ENCODE measurements at places on chromosomes 6 and 20.

GRCh38 chr6:136706430-136706829 is 85.8 kb downstream of the MAP3K5 start:
- no peak for DNase-seq

DNA sequence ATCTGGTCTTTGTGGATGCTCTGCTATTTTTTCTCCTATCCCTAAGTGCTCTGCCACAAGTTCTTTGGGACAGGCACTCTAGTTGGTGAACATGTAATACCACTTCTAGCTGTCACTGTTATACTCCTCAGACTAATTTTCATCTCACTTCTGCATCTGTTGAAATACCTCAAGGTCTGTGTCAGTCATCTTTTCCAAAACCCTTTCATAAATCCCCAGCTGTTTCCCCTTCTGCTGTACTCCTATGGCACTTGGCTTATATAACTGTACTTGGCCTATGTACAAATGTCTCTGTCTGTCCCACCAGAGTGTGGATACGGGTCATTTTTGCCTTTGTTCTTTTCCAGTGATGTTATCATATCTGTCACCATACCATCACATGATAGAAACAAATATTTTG is 124.2 kb downstream of the FHL5 start:
- no peak for DNase-seq

DNA sequence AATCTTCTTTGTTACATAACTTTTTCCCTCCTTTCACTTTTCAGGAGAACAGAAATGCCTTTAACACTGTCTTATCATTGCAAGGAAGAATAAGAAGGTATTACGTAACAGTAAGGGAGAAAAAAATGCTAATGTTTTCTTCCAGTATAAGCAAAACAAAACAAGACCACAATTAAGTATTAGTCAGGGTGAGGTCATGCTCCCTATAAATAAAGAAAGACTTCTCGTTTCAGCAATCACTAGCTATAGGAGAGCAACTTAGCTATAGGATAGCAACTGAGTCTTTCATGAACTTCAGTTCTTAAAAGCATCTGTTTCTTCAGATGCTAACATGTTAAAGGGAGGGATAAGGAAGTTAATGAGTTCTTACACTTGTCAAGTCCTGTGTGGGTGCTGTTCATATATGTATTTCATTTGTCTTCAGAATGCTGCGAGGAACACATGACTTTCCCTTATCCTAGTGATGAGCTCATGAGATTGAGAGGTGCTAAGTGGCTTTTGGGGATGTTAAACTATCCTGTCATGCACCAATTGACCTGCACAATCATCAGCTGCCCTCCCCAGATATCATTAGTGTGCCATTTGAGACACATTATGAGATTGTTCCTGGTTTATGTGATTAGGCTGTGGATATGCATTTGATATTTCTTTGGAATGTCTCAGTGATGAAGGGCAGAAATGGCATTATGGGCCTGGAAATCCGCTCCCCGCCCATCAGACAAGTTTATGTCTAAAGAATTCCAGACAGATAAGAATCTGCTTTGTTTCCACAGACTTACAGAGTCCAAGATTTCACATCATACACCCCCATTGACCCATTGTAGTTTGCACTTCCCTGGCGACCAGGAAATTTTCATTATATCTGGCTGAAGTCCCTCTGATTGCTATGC is 37.5 kb downstream of the LAMA4 start:
- no peak for DNase-seq

DNA sequence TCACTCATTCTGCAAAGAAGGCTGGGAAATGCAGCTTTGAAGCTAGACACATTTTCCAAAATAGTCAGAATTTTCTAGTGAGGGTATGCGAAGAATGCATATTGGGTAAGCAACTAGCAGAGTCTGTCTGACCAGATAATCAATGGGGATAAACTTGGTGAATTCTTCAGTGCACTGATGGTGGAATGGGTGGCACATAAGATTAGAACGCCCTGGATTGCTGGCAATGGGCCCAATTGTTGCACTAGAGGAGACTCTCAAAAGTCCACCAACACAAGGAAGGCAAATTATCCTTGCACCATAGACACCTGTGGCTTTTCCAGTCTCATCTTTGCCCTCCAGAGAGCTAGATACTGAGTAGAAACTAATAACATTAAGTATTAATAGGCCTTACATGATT is 167.6 kb downstream of the PTPRT start:
- no peak for DNase-seq

GRCh38 chr20:9923648-9924047 is 84.8 kb upstream of the PAK5 start:
- DNase-seq: no peak

GRCh38 chr6:134449781-134450180 is 131.9 kb upstream of the SGK1 start:
- DNase-seq: no peak

- no peak for DNase-seq
Observed at GRCh38 chr20:56205346-56205745, 43.2 kb upstream of the MC3R start.

DNA sequence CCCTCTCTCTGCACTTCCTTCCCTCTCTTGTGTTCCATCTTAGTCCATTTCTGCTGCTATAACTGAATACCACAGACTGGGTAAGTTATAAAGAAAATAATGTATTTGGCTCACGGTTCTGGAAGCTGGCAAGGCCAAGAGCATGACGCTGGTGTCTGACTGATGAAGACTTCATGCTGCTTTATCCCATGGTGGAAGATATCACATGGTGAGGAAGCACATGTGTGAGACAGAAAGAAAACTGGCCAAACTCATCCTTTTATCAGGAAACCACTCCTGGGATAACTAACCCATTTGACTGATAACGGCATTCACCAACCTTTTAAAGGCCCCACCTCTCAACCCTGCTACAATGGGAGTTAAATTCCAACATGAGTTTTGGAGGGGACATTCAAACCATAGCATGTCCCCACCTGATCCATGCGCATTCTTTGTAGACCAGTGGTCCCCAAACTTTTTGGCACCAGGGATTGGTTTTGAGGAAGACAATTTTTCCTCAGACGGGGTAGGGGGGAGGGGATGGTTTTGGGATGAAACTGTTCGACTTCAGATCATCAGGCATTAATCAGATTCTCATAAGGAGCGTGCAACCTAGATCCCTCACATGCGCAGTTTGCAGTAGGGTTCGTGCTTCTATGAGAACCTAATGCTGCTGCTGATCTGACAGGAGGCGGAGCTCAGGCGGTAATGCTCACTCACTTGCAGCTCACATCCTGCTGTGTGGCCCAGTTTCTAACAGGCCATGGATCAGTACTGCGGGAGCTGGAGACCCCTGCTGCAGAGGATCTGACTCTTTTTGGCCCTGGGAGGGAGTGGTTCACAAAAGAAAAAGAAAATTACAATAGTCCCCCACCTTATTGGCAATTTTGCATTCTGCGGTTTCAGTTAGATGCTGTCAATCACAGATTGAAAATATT is 71.7 kb upstream of the RNF24 start:
- DNase-seq: no peak

DNA sequence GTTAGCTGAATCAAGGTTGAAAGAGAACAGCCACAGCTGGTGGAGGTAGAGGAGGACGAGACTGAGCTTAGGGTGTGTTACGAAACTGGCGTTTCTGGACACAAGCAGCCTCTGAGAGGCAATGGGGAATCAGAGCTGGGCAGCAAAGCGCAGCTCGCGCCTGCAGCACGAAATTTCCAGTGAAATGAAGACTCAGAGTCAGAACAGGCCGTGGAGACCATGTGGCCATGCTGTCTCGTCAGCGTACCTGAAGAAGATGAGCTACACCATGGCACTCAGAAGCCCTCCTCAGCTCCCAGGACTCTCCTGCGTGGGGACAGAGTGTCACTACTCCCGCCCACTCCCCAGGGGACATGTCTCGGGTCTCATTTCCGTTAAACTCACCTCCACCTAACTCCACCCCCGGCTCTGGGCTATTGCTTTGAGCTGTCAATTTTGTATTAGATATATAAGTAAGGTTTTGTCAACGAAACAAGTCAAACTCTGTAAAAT is 256.9 kb downstream of the ERMARD start:
- DNase-seq: no peak

DNA sequence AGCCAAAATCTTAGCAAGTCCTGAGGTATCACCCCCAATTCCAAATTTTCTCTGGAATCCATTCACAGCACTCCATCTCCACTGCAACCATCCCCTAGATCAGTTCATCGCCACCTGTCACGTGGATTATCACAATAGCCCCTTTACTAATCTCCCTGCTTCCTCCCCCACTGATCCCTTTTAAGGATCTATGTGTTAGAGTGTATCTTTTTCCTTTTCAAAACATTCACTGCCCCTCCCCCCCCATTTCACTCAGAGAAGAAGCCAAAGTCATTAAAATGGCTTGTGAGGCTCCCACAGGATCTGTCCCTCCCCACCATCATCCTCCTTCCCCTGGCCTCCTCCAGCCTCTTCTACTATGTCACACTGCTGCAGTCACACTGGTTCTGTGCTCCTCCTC is 18.4 kb upstream of the SPAG4 start:
- DNase-seq: no peak

GRCh38 chr6:4402477-4402976 is 267.2 kb upstream of the ECI2 start:
- no peak for DNase-seq

- no peak for DNase-seq
Observed at GRCh38 chr6:34176261-34177031, 30.6 kb upstream of the GRM4 start.

DNA sequence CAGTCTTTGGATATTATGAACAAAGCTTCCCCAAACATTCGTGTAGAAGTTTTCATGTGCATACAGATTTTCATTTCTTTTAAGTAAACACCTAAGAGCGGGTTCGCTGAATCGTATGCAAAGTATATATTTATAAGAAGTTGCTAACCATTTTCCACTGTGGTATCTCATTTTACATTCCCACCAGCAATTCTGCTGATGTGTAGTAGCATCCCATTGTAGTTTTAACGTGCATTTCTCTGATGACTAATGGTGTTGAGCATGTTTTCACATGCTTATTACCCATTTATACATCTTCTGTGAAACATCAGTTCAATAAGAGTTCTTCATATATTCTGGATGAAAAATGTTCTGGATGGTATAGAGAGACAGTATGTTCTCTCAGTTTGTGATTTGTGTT is 97.4 kb downstream of the IYD start:
- DNase-seq: no peak

- no peak for DNase-seq
Observed at GRCh38 chr6:144519426-144519825, 234.3 kb downstream of the UTRN start.

DNA sequence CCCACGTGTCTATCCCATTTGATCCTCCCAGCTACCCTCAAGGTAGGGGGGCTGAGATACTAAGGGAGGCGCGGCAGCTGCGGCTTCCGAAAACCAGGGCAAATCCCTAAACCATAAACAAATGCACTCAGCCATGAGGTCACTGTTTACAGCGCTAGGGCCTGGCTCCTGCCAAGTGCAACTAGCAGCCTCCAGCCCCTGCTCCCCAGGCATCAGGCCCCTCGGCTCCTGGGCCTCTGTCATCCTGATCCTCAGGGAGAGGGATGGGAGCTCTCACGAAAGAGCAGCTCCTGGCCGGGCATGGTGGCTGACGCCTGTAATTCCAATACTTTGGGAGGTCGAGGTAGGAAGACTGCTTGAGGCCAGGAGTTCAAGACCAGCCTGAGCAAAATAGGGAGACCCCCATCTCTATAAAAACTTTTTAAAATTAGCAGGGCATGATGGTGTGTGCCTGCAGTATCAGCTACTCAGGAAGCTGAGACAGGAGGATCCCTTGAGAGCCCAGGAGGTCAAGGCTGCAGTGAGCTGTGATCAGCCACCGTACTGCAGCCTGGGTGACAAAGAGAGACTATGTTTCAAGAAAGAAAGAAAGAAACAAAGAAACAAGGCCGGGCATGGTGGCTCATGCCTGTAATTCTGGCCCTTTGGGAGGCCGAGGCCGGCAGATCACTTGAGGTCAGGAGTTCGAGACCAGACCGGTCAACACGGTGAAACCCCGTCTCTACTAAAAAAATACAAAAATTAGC is 42.5 kb upstream of the TLDC2 start:
- DNase-seq: no peak

GRCh38 chr6:87654875-87655454 is 47.1 kb downstream of the AKIRIN2 start:
- DNase-seq: no peak
